ENCODE measurements at places on chromosomes 5 and 9.
A peak's percentile ranks its signal among the peaks of the same experiment; 100 is the strongest.

GRCh38 chr9:13963005-13963653 is 350.8 kb downstream of the NFIB start:
- no peak for DNase-seq

- DNase-seq: no peak
Measured at GRCh38 chr9:13719981-13720676, 440.6 kb upstream of the MPDZ start.

DNA sequence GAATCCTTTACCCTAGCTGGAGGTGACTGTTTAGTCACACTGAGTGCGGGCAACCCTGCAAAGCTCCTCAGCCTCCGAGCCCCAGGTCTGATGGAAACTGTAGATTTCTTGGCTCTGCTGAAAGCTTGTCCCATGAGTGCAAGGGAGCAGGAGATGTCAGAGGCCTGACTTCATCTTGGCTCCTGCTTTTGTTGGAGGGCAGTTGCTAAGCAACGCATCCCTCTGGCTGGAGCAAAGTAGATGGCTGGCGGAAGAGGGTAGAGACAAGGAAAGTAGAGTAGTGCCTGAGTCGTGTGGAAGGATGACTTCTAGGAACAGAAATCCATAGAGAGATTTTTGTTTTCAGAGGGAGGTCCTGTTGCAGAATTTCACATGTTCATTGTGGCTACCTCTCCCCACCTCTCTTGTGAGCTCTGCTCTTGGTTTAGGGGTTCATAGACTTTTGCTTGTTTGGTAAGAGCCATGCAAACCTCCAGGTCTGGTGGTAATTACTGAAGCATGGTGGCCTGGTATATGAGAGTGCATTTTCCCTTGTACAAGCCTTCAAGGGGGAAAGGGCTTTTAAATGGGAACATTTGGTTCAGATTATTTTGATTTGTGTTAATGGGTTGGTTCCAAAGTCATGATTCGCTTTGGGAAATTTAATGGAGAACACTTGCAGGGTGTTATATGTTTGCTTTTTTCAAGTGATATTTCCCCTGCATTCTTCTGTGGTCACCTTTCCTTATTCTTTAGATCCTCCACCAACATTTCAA is 71.5 kb downstream of the ARHGAP26 start:
- DNase-seq: no peak

- no peak for DNase-seq
Measured at GRCh38 chr5:140165101-140165922, 9.7 kb upstream of the CYSTM1 start.

GRCh38 chr5:76007904-76008303 is 75.3 kb upstream of the SV2C start:
- DNase-seq: no peak

DNA sequence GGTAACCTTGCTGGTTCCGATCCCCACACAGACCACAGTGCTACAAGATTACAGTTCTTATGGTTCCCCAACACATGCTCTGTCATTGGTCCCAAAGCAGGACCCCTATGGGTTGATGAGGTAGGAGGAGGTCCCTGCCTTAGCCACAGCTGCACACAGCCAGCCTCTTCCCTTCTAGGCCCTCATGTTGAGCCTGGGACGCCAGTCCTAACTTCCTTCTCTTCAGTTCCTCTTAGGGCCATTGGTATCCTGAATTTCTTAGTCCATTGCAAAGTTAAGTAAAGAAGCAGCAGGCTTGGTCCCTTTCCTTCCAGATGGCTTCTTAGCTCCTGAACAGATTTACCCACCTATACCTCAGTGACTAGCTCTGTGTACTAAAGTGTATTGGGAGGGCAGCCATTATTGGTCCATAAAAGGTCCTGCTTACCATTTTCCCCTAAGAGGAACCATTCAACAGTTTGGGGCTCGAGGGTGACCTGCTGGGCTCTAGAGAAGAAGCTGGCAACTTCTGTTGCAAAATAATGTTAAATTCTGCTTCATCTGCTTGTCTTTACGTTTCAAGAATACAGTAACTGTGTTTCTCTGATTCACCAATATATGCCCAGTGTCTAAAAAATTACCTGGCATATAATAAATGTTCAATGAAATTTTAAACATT is 50.2 kb downstream of the PDCD1LG2 start:
- no peak for DNase-seq

DNA sequence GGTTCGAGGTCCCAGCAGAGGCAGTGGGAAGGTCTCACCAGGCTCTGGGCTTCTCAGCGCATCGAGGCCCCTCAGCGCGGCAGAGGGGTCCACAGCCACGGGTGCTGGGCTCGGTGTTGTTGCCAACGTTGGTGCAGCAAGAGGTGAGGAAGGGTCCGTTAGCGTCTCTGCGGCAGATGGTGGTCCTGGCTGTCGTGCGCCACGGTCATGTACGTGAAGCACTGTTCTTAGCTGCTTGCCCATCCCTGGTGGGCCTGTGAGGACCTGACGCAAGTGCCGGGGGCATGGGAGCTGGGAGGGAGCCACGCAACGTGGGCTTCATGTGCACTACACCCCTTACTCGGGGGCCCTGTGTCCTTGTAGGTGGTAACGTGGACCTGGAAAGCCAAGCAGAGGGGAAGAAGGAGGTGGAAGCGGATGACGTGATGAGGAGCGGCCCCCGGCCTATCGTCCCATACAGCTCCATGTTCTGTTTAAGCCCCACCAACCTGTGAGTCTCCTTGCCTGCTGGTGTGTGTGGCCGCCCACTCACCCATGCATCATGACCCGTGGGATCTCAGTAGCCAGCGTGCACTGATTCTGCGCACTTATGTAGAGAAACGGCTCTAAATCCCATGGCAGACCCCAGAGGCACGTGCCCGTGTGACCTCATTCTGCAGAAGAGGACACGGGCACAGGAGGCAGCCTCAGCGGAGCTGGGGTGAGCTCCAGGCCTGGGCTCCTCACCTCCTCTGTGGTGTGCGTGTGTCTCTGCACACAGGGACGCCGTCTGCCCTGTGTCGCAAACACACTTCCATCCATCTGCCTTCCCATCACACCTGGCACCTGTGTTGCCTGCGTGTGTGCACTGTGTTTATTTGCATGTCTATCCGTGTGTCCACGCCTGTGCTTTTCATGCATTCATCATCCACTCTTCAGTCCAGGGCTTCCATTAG is 166.1 kb downstream of the CACNA1B start:
- DNase-seq: no peak

GRCh38 chr5:143676802-143677201 is 135.2 kb upstream of the HMHB1 start:
- DNase-seq: no peak

GRCh38 chr9:4540425-4540824 is 50.2 kb downstream of the SLC1A1 start:
- DNase-seq: no peak

DNA sequence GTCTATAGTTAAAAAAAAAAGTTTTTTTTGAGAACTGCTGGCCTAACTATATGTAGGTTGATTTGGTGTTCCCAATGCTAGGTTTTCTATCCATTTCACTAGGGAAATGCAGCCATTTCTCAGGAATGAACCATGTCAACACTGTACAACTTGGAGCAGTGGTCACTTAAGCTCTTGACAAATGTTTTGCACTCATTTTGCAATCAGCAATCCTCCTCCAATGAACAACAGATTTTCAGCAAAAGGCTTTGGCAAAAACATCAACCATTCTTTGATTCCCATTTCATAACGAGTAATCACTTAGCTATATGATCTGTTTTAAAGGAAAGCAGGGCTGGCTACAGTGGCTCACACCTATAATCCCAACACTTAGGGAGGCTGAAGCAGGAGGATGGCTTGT is 17.9 kb downstream of the STRBP start:
- DNase-seq: no peak

- DNase-seq: no peak
Measured at GRCh38 chr9:69380301-69380700, 55.3 kb downstream of the ENTREP1 start.

GRCh38 chr9:83620841-83621636 is 1.9 kb upstream of the IDNK start:
- DNase-seq: no peak

DNA sequence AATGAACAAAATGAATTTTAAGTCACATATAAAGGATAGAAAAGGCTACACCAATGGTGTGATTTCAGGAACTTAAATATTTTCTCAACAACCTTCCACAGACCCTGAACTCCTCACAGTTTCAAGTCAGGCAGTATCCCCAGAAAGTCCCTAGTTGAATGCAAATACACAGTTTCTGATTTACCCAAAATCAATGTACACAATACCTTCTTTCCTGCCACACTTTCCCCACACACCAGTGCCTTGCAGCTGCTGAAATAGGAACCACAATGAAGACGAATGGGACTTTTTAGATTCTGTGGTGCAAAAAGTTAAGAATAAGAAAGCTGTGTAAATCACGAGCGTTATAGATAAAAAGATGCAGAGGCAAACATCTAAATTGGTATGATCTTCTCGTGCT is 552.4 kb upstream of the MEF2C start:
- DNase-seq: no peak

DNA sequence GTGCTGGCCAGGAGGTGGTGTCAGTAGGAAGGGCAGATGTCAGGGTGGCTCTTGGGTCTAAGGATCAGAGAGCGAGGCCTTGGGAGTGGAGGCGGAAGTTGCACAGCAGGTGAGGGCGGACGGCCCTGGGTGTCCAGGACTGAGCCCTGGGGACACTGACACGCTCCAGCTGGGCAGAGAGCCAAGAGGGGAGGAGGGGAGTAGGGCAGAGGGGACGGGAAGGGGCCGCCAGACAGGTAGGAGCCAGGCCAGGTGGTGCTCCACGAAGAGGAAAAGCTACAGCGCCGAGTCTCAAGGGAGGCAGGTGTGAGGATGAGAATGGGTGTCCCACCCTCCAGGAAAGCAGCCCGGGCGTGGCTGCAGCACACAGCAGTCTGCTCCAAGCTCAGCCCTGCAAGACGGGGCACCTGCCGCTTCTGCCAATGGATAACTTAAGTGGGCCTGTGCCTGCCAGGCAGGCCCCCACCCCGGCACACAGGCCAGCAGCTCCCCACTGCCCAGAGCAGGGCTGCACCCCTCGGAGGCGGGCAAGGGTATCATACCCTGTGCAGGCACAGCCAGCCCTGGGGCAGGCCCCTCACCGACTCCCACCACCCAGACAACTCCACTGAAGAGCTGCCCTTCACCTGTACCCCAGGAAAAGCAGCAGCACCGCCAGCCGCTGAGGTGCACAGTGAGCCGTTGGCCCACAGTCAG is 4.9 kb downstream of the TPRN start:
- DNase-seq: no peak

DNA sequence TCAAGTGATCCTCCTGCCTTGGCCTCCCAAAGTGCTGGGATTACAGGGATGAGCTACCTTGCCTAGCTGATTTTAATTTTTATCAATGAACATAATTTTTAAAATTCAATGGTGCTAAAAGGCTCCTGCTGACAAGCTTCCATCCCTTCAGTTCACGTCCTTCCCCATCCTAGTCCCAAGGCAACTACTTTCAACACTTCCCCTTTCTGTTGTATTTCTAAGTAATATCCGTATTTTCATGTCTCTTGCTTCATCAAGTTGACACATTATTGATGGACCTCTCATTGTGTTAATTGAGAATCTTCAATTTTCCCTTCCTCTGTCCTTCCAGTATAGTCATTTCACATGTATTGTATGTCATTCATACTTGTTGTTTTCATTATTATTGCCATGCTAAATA is 93.8 kb upstream of the RASGRF2 start:
- no peak for DNase-seq

- DNase-seq: no peak
Measured at GRCh38 chr9:124000161-124000783, 11.3 kb upstream of the LHX2 start.

DNA sequence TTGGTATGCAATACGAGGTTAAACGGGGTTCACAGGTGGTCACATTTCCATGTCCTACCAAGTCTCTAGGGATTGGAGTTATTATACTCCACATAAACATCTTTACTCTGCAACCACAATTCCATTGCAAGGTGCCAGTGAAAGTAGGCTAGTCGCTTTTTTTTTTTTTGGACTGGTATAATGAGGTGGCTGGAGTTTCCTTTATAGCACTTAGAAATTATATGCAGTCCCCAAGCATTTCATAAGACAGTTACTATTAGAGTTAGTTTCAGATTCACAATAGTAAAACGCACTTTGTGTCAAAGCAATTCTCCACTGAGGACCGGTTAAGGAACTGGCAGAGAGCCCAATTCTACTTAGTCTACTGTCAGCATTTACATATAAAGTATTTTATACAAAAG is 1.4 kb downstream of the MEF2C start:
- DNase-seq: no peak

- no peak for DNase-seq
Measured at GRCh38 chr5:135535420-135535819, 344 bp downstream of the NEUROG1 start.

DNA sequence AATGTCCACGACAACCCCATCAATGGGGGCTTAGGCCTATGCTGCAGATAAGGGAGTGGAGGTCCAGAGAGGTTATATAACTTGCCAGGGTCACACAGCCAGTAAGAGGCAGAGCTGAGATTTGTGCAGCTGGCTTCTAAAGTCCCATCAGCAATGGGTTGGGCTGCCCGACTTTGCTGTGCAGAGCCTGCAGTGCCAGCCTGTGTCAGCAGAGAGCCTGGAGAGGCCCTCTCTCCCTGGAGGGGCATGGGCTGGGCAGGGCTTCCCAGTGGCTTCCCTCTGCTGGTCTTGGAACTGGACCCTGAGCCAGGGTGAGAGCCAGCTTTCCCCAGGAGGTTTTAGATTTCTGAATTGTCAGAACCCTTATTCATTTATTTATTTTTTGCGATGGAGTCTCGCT is 77.2 kb upstream of the RAPGEF1 start:
- no peak for DNase-seq

DNA sequence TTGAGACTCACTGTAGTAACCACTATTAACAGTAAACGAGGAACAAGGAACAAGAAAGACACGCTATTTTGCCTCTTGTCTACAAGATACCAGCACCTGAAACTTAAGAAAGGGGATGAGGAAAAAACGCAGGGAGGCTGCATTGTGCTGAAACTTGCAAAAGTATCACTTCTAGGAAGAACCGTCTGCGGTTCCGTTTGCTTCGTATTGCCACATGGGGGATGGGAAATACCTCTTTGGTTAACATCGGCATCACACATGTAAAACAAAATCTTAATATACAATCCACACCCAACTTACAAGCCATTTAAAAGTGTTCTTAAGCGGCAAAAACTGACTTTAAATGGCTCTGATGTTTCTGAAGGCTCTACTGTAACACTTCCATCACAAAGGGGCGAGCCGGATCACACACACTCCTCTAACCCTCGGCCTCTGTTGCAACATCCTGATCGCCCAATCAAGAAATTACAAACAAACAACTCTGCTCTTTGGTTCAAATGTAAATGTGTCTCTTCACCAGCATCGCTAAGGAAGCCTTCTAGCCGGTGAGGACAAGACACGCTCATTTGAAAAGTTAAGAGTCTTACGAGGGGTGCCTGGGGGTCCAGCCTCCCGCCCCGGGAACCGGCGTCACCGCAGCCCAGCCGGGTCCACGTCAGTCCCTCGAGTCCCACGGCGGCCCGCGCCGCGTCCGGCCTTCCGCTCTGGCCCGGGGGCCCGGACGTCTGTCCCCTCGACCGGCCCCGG is 621 bp downstream of the SEC16A start:
- DNase-seq: no peak

- DNase-seq: peak; percentile 6
Measured at GRCh38 chr5:151020304-151021110, at the start of gene GPX3. TSS of gene GPX3 (plus strand) at chr5:151020591. CDS start at chr5:151020655, 64 bp downstream.

DNA sequence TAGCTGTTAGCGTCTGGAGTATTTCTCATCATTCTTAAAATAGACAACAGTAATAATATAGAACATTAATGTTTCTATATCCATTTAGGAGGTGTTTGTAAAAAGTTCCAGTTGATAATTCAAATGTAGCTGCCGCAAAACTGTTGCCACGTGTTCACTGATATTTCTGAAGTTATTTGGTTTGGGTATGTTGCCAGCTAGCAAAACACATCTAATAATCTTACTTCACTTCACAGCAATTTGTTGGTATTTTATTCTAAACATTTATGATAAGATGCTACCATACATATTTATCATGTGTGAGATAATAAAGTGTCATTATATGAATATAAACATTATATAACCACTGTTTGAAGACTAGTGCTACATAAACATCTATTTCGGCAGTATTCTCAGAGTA is 101.6 kb downstream of the CDH12 start:
- DNase-seq: no peak

Measured in activated naive CD4-positive, alpha-beta T cell (primary cell).